ENCODE measurements at places on chromosomes 3 and 15. TPM values are rescaled to one million over a fixed set of nuclear protein-coding genes. Genes with fewer than 3 reads are reported as not detected.

GRCh38 chr15:81828135-81828534, 217.7 kb downstream of the MEX3B start:
- no peak for DNase-seq

- no peak for DNase-seq
Observed at GRCh38 chr3:185527364-185527763, 25.0 kb downstream of the LIPH start.

CEP152 gene
- total RNA-seq, result 4.1 TPM

DNA sequence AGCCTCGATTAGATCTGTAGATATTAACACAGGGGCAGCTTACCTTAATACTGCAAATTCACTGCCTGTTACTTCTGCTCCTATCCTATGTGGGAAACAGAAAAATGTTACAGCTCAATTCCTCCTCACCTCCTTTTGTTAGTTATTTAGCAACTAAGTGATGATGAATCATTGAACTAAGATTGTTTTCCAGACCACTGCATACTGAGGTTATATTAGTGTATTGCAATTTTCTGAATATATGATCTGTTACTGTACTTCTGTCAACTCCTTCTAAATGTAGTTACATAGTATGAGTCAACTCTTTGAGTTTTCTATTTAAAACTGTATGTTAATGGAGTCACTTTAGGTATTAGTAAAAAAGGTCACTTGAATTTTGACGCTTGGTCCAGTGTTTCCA, 331.5 kb upstream of the SLCO3A1 start:
- no peak for DNase-seq

GRCh38 chr15:40498891-40499290, 28.1 kb downstream of the CHST14 start:
- DNase-seq, result no peak

DNA sequence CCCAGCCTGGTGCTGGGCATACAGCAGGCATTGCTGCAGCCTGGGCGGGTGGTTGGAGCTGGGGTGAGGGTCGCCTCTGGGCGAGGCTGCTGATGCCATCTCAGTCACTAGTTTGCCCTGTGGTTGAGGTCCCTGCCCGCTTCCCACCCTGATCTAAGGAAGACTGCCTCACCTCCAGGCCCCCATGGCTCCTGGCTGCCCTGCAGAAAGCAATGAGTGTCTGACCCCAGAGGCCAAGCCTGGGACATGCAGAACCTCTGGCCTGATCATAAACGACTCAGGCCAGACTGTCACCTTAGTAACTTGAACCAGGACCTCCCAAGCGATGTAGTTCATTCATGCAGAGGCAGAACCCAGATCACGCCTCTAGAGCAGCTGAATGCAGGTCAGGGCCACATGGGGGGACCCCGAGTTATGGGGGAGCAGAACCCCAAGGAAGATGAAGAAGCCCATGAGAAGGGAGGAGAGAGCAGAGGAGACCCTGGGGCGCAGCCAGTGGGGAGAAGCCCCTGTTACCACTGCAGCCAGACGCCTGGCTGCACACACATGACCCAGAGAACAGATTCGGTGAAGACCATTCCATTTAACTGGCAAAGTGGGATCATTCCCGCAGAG, 213.9 kb downstream of the TBC1D2B start:
- peak; percentile 58 for DNase-seq

DNA sequence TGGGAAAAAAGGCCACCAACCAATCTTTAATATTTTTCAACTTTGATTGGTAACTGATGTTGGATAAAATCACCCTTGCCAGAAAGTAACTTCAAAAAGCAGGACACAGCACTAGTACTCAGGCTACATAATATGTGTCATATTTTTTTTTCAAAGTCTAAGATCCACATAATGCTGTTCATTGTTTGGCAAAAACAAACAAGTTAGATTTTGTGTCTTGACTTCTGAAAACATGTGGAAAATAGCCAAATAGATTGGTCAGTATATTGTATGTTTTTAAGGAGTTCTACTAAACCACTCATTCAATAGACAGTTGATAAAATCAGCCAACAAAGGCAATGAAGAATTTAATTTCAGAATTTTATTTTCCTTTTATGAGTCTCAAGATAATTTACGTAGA, 111.7 kb upstream of the CCDC54 start:
- no peak for DNase-seq

DNA sequence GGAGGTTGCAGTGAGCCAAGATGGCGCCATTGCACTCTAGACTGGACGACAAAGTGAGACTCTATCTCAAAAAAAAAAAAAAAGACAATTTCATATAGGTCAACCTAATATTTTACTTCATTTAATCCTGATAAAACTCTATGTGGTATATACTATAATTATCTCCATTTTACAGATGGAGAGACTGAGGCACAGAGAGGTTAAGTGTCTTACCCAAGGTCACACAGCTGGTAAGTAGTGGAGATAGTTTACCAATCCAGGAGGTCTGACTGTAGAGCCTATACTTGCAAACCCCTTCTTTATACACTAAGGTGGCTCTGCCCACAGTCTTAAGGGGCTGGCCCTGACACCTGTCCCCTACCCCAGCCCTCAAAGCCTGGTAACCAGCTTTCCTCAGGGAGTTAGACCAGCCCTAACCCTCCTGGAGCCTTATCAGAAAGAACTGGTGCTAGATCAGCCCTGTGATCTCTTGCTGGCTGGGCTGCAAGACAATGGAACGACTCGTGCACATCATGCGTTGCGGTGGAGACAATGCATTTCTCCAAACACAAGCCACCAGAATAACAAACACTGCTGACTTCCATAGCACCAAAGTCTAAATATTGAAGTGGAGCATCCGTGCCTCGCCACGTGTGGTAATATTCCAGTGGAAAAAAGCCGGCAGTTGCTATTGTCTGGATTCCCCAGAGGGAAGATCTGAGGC, 60.0 kb upstream of the SMAD3 start:
- no peak for DNase-seq

GOLGA6L7 gene
- not detected for total RNA-seq

DNA sequence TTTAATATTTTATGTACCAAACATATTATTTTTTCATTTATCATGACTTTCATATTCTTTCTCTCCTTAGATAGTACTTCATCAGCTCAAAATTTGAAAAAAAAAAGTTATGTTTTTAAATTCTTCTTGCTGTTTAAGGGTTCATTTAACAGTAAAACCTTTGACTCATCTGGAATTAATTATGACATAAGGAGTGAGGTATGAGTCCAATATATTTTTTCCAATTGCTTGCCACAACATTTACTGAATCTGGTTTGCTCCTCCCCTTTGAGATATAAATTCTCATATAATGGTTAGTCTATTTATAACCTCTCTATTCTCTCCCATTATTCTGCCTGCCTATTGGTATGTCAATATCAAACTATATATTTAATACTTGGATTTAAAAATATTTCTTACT, 387.8 kb downstream of the TUSC7 start:
- no peak for DNase-seq

- DNase-seq, result peak; percentile 90
Observed at GRCh38 chr15:99104788-99105513, at the start of gene SYNM. SYNM (plus strand) TSS chr15:99105080; CDS start chr15:99105200, 120 bp downstream.

- DNase-seq, result no peak
Observed at GRCh38 chr3:126498929-126499328, 18.6 kb downstream of the UROC1 start.

DNA sequence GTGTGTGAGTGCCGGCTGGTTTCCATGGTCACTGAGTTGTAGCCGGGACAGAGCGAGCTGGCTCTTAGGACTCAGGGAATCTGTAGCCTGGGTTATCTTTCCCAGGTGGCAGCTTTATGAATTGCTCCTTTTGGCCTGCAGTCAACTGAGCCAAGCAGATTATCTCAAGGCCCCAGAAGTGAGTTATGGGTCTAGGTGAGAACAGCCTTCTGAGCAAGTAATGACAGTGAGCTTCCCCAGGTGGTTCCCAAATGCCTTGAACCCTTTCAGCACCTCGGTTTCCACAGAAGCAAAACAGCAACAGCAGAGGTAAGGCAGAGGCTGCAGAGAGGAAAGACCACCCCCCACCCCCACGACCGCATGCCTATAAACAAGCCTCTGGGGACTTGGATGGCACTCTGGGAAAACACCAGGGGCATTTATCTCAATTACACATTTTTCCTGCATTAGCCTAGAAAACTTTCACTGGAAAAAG, 56.7 kb upstream of the DGKG start:
- DNase-seq, result no peak

GOLGA8K gene
- 1.2 TPM for total RNA-seq

- DNase-seq, result no peak
Observed at GRCh38 chr3:14057701-14058100, 67.0 kb downstream of the CHCHD4 start.

GRCh38 chr15:72833561-72833960, 50.0 kb upstream of the ADPGK start:
- DNase-seq, result no peak

MOBP gene
- not detected for total RNA-seq

- DNase-seq, result no peak
Observed at GRCh38 chr3:154779571-154779970, 300.5 kb upstream of the MME start.

GRCh38 chr3:127888564-127889107, 26.4 kb upstream of the KBTBD12 start:
- peak; percentile 89 for DNase-seq

DNA sequence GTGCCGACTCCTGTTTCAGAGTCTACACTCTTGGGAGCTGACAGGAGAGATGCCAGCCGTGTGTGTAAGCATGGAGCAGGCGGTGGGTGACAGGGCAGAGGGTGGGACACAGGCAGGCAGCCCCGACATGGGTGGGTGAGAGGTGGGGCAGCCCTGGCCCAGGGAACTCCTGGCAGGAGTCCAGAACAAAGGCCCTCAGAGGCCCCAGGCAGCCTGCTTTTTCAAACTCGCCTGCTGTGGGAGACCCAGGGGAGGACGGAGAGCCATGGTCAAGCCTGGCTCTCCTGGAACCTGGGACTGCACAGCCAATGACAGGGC, 29.3 kb upstream of the SLC41A3 start:
- peak; percentile 53 for DNase-seq

LRTM1 gene
- total RNA-seq, result not detected

DNA sequence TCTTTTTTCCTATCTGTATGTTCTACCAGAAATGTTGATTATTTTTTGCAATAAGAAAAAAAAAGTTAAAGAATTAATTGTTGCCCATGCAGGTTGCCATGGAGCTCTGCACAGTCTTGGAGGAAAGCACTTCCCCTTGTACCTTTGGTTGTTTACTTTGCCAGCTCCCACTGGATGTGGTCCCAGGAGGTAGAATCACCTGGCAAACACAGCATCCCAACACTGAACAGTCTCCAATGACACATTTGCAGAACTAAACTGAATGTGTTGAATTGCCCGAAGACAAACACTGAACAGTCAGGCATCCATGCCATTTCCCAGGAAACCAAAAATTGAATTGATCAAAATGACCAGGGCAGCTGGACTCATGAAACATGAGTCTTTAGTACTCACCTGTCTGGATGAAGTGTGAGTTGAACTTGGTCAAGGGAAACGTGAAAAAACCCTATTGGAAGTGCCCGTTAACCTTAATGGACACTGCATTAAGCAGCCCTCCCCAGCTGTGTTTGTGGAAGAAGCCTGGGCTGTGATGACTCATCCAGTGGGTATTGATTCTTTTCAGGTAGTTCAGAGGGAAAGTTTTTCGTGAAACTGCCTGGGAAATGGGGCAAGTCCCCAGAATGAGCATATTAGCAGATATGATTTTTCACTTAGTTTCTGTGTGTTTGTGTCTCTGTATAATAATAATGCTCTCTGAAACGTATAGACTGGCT, 284.7 kb upstream of the STT3B start:
- DNase-seq, result no peak

- no peak for DNase-seq
Observed at GRCh38 chr3:60877188-60877587, 374.1 kb downstream of the FHIT start.

MASP1 gene
- 13.9 TPM for total RNA-seq

Measured in posterior vena cava (tissue), 2 donors.